ENCODE measurements at places on chromosomes 5 and 9.

GRCh38 chr9:18118268-18118667, 355.7 kb upstream of the ADAMTSL1 start:
- no peak for DNase-seq

- DNase-seq: no peak
These were observed 48.1 kb downstream of the PTCD2 start for GRCh38 chr5:72368271-72368670.

GRCh38 chr5:64807520-64807919, 38.8 kb downstream of the CWC27 start:
- DNase-seq: no peak

DNA sequence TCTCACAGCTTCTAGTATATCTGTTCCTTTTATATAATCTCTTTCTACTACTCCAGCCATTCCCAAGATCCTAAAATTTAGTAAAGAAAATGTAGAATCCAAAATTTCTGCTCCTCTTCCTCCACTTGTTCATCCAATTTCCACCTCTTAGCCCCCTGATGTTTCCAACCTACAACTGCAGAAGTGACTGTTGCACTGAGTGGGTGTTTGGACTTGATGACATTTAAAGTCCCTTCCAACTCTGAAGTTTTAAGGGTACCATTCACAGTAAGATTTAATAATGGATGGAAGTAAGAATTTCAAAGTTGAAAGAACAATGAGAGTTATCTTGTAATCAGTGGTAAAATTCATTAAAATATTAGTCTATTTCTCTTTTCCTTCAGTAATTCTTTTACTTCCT, 5.5 kb downstream of the DIAPH1 start:
- DNase-seq: no peak

DNA sequence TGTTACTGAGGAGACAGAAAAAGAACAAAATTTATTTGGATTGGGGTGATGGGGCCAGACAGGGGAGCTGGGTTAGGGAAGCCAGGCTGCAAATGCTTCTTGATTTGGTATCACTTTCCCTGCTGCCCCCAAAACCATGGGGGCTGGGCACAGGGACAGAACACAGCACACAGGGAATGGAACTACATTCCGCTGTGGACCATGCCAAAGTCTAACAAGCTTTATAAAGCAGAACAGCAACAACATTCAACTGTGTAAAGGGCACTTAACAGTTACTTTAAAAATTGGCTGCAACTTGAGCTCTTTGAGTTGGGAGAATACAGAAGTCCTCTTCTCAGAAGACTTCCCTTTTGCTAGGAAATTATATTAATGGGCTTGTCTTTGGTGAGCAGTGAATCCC, 23.8 kb downstream of the C5orf58 start:
- no peak for DNase-seq

- DNase-seq: peak; percentile 14
These were observed at the start of gene CFAP77 for GRCh38 chr9:132409828-132410528. TSS of gene CFAP77 (plus strand) at chr9:132410211. CDS start at chr9:132410272, 61 bp downstream.

Measured in fibroblast of skin of left biceps (primary cell).